Left renal pelvis (tissue), 4 donors: ENCODE measurements at places on chromosomes 1 and 21. TPM values are rescaled to one million over a fixed set of nuclear protein-coding genes. Genes with fewer than 3 reads are reported as not detected.

Gene GPA33
- 0.98 TPM for polyA plus RNA-seq

Gene SEMA6C
- 18.8 TPM for polyA plus RNA-seq

Gene BRDT
- not detected for polyA plus RNA-seq

Gene AMIGO1
- 8.0 TPM for polyA plus RNA-seq

Gene MTX1
- polyA plus RNA-seq, result 39.2 TPM

Gene STXBP3
- 83.0 TPM for polyA plus RNA-seq

- DNase-seq, result no peak
Measured at GRCh38 chr1:232704694-232705680, 75.1 kb upstream of the SIPA1L2 start.

DNA sequence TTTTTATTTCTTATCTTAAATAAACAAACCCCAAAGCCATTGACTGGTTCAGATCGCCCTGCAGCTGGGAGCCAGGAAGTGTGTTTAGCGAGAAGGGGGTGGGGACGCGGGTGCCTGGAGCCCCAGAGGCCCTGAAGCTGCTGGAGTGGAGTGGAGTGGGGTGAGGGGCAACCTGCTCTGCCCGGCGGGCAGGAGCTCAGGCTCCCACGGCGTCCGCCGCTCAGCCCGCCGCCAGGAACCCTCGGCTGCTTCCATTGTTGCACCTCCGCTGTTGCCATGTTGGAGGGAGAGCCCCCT lies 673 bp downstream of the PIK3C2B start:
- DNase-seq, result no peak

- no peak for DNase-seq
Measured at GRCh38 chr1:245988393-245989078, 518.5 kb downstream of the SMYD3 start.

- no peak for DNase-seq
Measured at GRCh38 chr1:61157468-61157987, 75.2 kb downstream of the NFIA start.

- DNase-seq, result no peak
Measured at GRCh38 chr1:238778113-238778512, 608.3 kb upstream of the CHRM3 start.

DNA sequence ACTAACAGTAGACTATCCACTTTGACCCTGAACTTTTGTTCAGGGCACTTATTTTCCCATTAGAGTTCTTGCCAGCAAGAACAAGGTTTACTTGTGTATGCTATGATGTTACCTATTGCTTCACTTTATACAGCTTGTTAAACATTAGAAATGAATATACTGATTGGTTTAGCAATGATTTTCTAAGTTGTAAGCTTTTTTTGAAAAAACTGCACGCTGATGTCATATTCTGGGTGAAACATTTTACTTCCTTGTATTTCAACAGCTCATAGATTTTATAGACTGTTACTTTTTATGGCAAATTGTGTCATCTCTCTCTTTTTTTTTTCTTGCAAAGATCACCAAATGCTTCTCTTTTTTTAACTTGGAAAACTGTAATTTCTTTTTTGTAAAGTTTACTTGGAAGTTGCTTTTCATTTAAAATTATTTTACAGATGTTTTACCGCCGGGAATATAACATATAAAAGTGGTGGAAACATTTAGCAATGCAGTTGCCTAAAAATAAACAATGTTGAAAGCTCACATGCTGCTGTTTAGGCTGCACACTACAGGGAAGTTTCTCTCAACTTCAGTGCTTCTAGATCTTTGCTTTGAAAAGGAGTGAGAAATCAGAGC lies 215.3 kb upstream of the NFIA start:
- DNase-seq, result no peak

GRCh38 chr1:117093091-117093534 lies 28.4 kb downstream of the TRIM45 start:
- DNase-seq, result no peak

DNA sequence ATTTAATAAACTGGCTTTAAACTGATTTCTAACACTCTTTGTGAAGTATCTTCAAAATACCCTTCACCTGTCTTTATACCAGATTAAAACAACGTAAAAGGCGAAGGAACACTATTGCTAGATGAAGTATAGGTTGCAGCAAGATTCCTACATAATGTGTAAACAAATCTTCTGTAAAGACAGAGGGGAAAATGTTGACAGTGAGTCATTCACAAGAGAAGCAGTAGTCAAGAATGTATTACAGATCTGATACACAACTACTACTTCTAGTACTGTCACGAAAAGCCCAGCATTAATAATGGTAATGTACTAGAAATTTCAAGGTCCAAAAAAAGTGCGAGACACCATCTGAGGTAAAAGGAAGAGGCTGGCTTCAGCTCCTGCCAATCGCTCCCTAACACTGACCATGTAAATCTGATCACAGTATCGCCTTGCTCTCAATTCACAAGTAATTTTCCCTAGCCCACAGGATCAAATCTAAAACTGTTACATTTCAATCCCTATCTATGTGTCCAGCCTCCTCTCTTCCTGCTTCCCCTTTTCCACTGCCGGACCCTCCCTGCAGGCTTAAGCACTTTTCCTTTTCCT lies 290.4 kb downstream of the AKT3 start:
- DNase-seq, result no peak

DNA sequence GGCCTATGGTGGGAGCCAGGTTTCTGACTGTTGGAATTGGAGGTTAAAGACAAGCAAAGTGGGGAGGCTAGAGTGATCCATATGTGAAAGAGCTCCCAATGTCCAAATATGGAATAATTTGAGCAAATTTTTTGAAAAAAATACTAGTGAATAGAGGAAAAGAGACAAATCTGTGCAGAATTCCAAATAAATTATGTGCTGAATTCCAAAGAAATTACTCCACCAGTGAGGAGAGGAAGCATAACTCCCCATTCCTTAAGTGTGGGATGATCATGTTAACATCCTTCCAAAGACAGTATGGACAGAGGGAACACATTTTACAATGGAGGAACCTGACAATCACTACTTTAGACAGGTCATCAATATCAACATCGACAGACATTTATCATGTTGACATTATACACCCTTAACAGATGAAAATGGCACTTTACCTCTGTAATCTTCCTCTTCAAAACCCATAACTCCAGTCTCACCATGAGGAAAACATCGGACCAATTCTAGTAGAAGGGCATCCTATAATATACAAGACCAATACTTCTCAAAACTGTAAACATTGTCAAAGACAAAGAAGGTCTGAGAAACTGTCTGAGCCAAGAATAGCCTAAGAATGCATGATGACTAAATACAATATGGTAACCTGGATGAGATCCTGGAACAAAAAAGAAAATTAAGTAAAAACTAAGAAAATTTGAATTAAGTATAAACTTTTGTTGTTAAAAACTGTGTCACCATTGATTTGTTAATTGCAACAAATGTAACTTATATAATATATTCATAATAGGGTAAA lies 71.5 kb upstream of the RGS4 start:
- DNase-seq, result no peak

DNA sequence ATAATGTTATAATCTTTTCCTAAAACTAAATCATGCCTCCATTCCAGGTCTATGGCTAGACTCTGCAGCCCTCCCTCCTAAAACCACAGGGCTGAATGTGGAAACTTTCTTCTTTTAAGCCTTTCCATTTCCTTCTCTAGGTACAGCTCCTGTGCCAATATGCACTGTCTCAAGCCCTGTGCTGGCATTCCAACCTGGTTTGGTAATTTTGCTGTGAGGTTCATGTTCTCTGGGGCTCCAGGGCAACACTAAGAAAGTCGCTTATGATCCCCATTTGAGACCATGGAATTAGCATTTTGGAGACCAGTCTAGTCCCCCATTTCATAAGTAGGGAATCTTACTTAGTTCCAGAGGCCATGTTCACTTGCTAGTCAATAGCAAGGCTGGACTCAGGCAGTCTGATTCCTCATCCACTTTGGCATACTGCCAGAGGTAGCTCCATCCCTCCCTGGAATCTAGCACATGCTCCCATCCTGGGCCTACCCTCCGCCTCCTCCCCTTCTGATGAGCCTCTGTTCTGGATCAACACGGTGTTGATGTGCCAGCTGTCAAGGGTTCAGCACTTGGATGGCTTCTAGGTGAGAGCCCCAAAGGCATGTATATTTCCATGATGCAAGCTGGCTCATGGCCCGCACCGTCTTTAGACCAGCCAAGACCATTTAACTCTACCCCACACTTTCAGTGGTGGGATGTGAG lies 36.5 kb downstream of the ZMYND12 start:
- DNase-seq, result no peak
